ENCODE measurements at places on chromosomes 16 and 17.

DNA sequence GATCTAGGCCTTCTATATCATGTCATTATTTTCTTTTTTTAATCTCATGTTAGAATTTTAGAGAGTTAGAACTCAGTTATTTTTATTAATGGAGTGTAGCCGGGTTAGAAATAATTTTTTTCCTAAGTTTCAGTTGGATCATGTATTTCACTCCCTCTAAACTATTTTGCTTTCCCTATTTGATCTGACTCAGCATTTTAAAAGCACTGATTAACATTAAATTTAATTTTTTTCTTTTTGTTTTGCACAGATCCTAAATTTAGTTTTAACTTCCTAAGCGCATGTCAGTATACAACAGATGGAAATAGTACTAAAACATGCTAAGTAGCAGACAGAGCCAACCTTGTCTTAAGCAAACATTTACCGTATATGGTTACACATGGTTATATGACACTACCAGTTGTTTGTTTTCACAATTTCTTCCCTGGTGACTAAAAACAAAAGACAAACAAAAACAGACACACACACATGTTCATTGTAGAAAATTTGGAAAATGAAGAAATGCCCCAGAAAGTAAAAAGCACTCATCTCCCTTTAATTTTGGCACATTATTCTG lies 33.6 kb upstream of the RAB11FIP4 start:
- no peak for DNase-seq

DNA sequence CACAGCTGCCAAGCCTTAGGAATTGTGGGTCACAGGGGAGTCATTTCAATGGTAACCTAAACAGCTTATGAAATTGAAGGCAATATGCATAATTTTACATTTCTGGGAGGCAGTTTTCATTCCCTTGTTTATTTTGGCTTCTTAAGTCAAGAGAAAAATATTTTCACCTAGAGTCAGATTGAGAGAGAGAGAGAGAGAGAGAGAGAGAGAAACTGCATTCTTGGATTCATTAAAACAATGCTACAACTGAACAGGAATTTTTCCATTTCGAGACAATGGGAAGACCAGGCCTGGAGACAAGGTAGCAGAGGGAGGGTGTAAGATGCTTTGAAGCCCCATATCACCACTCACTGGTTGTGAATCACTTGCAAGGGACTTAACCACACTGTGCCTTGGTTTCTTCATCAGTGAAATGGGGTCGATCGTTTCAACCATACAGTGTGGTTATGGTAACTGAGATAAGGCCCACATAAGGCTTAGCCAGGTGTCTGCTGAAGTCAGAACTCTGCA lies 224.7 kb upstream of the IRX3 start:
- DNase-seq = no peak

- DNase-seq = no peak
Observed at GRCh38 chr17:14427900-14428647, 127.2 kb downstream of the HS3ST3B1 start.

GRCh38 chr17:15885770-15886169 lies 59.2 kb upstream of the ADORA2B start:
- DNase-seq = peak; percentile 54

GRCh38 chr17:59347975-59348391 lies 16.5 kb downstream of the YPEL2 start:
- peak; percentile 26 for DNase-seq

All from hematopoietic multipotent progenitor cell treated with erythropoietin and hydrocortisone succinate and interleukin-3 and kit ligand, for 6 days (in vitro differentiated cells).